Activated CD4-positive, alpha-beta memory T cell treated with anti-CD3 and anti-CD28 coated beads, Interleukin-2, amount 10 ng/mL, durations not matched to agents 7 days and 5 days (primary cell): ENCODE measurements at places on chromosomes 7 and 10.

- no peak overlapping the region for H3K4me3 ChIP-seq
- DNase-seq: peak; percentile 87
- peaks cover 8% of the 10 kb centered on the region for H3K4me1 ChIP-seq
- H3K27ac ChIP-seq: no peak overlapping the region
Observed at GRCh38 chr7:138738551-138739335, 37.6 kb upstream of the SVOPL start.

- no peak for DNase-seq
- H3K4me3 ChIP-seq: no peak overlapping the region
- peaks cover 23% of the 10 kb centered on the region for H3K27me3 ChIP-seq
- H3K4me1 ChIP-seq: peaks cover 6% of the 10 kb centered on the region
- no peaks in the 10 kb centered on the region for H3K36me3 ChIP-seq
- H3K27ac ChIP-seq: no peak overlapping the region
Observed at GRCh38 chr10:113171662-113172061, 221.6 kb downstream of the TCF7L2 start.

DNA sequence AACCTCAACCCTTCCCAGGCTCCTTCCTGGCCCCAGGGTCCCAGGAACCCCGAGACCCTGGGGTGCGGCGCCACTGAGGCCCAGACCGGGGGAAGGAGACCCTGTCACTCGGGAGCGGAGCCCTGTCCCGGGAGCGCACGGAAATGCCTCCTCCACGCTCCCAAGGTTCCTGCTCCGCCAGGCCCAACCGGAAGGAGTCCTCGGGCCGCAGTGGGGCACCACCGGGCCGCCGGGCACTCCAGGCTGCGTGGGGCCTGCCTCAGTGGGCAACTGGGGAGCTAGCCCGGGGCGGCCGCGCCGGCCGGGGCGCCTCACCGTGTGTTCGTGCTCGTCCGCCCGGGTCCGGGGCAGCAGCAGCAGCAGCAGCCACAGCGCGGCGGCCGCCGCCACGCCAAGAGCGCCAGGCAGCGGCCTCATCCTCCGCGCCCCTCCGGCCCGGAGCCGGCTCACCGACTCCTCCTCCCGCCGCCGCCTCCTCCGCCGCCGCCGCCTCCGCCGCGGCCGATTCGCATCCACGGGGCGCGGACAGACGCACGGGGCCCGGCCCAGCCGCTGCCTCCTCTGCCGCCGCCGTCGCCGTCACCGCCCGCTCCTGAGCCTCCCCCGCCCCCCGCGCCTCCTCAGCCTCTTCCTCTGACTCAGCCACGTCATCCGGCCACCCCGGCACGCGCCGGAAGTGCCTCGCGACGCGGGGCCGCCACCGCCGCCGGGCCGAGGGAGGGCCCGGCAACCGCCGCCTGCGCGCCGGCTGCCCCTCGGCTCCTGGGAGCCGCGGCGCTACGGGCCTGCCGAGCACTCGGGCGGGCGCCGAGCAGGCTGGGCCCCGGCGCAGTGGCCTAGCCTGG, at the start of gene TM9SF3:
TM9SF3 (minus strand) TSS at position 594 of the 845 bp plus-strand sequence; CDS start at position 417, 177 bp downstream.
- peaks cover 1% of the 10 kb centered on the region for H3K27me3 ChIP-seq
- H3K4me1 ChIP-seq: peaks cover 34% of the 10 kb centered on the region

DNA sequence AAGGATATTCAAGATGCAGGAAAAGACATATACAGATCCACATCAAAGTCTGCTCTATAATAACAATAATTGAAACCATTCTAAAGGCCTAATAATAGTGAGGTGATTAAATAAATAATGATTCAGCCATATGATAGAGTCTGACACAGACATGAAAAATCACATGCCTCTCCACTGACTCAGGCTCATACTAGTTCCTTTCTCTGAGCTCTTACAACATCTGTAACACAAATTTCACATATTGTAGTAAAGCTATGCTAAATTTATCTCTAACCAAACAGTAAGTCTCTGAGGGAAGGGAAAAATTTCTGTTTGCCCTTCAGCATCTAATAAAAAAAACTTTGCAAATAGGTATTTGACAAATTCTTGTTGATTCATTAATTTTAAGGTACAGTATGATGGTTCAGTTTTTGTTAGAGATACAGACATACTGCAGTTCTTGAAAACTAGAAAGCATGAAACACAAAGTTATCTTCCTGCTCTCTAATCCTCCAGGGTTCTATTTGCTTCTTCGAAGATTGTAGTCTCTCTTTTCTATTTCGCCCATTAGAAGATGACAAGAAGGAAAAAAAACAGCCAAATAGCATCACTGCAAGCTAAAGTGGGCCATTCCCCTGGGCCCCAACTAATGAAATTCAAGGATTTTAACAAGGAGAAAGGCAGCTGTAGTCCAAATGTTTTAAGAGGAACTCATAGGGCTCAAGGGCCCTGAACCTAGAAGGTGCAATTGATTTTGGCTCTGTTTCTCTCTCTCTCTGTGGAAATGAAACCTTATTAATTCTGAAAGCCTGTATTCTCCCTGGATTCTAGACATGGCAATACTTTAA, 53.9 kb downstream of the CUBN start:
- no peaks in the 10 kb centered on the region for H3K36me3 ChIP-seq
- no peaks in the 10 kb centered on the region for H3K27me3 ChIP-seq
- H3K27ac ChIP-seq: no peak overlapping the region
- peaks cover 1% of the 10 kb centered on the region for H3K4me1 ChIP-seq
- no peak overlapping the region for H3K4me3 ChIP-seq

DNA sequence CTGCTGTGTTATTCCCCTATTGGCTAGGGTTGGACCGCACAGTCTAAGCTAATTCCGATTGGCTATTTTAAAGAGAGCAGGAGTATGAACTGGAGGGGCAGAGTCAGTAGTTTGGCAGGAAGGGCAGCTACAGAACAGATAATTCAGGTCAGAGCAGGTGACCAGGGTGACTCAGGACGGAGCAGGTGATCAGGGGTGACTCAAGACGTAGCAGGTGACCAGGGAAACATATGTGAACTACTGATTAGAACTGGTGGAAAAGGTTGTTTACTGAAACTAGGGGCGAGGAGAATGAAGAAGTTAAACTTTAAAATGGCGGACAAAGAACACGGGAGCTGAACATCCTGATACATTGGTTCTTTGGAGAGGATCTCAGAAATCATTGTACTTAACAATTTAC, 102.3 kb downstream of the CCDC7 start:
- no peaks in the 10 kb centered on the region for H3K27me3 ChIP-seq
- no peak for DNase-seq
- H3K4me3 ChIP-seq: no peak overlapping the region

DNA sequence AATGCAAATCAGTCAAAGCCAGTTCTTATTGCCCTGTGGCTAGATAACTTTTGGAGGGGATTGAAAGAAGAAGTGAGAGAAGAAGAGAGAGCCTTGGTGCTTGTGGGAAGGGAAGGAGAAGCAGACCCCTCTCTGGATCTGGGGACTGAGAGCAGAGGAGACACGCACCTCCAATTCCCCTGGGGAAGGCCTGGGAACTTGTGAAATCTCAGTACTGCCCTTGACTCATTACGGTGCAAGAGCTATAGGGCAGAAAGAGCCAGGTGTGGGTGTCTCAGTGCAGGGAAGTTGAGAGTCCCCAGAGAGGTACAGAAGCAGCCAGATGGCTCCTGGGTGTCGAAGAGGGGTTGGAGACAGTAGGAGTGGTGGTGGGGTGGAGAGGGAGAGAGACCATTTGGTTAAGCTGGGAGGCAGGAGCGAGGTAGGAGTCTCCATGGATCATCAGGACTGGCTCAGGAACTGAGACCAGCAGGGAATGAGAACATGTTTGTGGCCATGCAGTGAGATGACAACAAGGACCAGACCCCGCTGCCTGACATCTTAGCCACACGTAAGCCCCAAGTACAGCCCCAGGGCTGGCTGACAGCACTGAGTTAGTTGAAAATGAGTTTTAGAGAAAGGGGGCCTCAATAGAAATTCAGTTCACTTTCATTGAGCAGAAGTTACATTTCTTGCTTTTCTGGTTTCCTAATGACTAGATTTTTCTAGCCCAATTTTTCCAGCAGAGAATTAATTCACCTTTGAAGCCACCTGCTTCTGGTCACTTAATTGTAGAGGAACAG, 238.2 kb downstream of the BUB3 start:
- H3K4me3 ChIP-seq: no peak overlapping the region
- no peak overlapping the region for H3K27ac ChIP-seq
- H3K4me1 ChIP-seq: no peaks in the 10 kb centered on the region
- no peaks in the 10 kb centered on the region for H3K36me3 ChIP-seq

GRCh38 chr10:80444646-80445319, 9.3 kb upstream of the TSPAN14 start:
- no peak overlapping the region for H3K27ac ChIP-seq
- H3K36me3 ChIP-seq: no peaks in the 10 kb centered on the region
- peaks cover 42% of the 10 kb centered on the region for H3K4me1 ChIP-seq
- peak; percentile 79 for DNase-seq
- no peaks in the 10 kb centered on the region for H3K27me3 ChIP-seq

GRCh38 chr7:16211402-16211925, 209.9 kb downstream of the CRPPA start:
- no peak overlapping the region for H3K4me3 ChIP-seq
- H3K4me1 ChIP-seq: no peaks in the 10 kb centered on the region
- no peaks in the 10 kb centered on the region for H3K27me3 ChIP-seq
- no peak overlapping the region for H3K27ac ChIP-seq
- no peaks in the 10 kb centered on the region for H3K36me3 ChIP-seq

DNA sequence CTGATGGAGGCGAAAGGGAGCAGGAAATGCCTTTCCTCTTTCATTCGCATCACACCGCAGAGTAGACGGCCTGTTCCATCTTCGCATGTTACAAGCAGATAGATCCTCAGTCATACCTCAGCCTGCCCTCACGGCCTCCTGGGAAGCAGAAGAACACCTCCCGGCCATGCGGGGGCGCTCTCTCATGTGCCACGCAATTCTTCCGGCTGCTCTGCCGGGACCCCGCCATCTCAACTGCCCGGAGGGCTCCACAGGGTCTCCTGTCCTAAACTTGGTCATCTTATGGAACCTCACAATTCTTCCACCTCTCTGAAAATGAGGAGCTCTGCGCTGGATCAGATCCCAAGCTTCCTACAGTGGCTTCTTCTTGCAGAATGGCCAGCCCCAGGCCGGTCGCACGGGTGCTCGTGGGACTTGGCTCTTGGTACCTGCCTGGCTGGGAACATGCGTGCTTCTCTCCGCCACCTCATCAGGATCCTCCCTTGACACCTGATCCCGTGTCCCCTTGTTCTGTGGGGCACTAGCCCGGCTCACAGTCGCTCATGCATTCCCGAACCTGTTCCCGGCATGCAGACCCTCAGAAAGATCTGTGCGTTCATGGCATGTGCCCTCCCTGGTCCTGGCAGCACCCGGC, 262.8 kb upstream of the SHH start:
- no peak overlapping the region for H3K4me3 ChIP-seq
- H3K27me3 ChIP-seq: no peaks in the 10 kb centered on the region
- no peak overlapping the region for H3K27ac ChIP-seq
- no peaks in the 10 kb centered on the region for H3K36me3 ChIP-seq
- no peak for DNase-seq
- H3K4me1 ChIP-seq: no peaks in the 10 kb centered on the region

GRCh38 chr7:142012825-142013511, 17.3 kb downstream of the MGAM start:
- DNase-seq: no peak
- no peaks in the 10 kb centered on the region for H3K4me1 ChIP-seq
- H3K27ac ChIP-seq: no peak overlapping the region

DNA sequence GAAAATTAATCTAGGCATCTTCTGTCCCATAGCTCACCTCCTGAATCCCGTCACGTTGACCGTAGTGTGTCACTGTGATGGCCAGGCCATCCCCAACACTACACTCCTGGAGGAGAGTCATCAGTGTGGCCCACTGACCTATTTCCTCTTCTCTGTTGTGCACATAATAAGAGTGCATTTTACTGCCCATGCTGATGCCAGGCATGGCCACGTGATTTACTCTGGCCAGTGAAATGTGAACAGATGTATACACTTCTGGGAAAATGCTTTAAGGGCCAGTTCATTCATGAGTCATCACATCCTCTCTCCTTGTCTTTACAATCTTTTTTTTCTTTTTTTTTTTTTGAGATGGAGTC, 101.9 kb upstream of the PIP4K2A start:
- H3K27me3 ChIP-seq: no peaks in the 10 kb centered on the region
- H3K4me3 ChIP-seq: no peak overlapping the region
- no peak for DNase-seq
- H3K4me1 ChIP-seq: peaks cover 9% of the 10 kb centered on the region
- no peaks in the 10 kb centered on the region for H3K36me3 ChIP-seq

DNA sequence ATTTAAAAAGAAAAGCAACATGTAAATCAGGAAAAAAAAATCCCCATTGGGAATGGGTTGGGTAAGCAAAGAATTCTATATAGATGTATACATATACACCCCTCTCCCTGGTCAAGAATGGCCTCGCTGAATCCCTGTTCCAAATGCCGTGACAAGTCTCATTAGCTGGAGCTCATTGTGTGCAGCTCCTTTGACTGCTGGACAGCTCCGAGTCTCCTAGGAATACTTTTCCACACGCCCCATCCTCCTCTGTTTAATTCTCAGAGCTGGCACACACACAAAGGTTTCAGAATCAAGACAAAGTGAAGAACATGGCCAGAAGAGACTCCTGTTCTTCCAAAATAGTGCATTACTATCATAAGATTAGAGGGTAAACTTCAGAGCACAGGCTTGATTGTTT, 130.9 kb upstream of the MKLN1 start:
- no peak overlapping the region for H3K27ac ChIP-seq
- H3K36me3 ChIP-seq: no peaks in the 10 kb centered on the region

DNA sequence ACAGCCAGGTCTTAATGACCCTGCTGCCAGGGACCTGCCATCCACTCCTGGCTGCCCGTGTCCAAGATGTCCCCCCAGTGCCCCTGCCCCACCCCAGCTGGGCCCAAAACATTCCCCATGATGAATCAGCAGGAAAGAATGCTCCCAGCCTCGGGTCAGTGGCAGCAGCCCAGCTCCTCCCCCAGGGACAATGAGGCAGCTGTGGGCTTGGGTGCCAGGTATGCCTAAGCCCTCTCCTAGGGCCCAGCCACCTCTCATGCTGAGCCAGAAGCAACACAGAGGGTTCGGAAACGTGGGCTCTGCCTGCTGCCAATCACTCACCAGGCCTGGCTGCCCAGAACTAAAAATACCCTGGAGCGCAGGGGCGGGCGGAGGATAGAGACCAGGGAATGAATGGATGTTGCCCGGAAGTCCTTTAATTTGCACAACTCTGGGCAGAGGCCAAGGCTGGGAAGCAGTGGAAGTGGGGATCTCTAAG, 1.5 kb upstream of the LOXL4 start:
- H3K36me3 ChIP-seq: no peaks in the 10 kb centered on the region
- H3K27me3 ChIP-seq: peaks cover 56% of the 10 kb centered on the region
- DNase-seq: no peak
- H3K27ac ChIP-seq: no peak overlapping the region
- H3K4me3 ChIP-seq: no peak overlapping the region

DNA sequence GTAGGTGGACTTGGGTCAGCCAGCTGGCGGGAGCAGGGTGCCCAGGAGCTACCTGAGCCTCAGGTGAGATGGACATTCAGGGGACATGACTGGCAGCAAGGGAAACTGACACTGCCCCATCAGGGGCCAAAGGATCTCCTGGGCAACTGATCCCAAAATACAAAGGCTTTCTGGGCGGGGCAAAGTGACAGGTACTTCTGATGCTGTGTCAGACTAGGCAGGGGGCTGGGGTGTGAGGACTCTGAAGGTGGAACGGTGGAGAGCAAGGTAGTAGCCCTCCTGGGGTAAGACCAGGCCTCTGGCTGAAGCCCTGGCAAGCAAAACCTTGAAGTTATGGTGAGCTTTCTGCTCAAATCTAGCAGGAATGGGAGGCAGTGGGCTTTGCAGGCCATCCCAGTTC, 4.4 kb downstream of the OPN4 start:
- H3K4me1 ChIP-seq: no peaks in the 10 kb centered on the region
- H3K27ac ChIP-seq: no peak overlapping the region
- H3K36me3 ChIP-seq: no peaks in the 10 kb centered on the region
- DNase-seq: no peak
- no peak overlapping the region for H3K4me3 ChIP-seq
- no peaks in the 10 kb centered on the region for H3K27me3 ChIP-seq

GRCh38 chr10:90051474-90051873, 350.1 kb downstream of the KIF20B start:
- no peak for DNase-seq
- no peaks in the 10 kb centered on the region for H3K36me3 ChIP-seq
- H3K4me1 ChIP-seq: peaks cover 3% of the 10 kb centered on the region
- no peaks in the 10 kb centered on the region for H3K27me3 ChIP-seq
